ENCODE measurements at places on chromosomes 2 and 18.

DNA sequence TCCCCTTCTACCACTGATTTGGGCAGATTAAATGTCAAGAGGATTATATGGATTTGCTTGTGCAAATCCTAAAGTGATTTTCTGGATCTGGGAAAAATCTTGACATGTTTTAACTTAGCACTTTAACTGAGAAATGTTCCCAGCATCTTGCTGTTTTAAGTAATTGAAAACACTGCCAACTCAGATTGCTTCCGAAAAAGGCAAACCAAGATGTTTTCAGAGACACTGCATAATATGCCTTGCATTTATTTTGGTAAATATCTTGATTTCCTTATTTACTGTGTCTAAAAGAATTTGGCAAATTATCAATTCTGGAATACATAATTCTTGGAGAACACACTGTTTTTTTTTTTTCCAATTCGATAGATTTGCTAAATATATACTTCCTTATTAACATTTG is 385.0 kb upstream of the FAM98A start:
- no peak for DNase-seq

DNA sequence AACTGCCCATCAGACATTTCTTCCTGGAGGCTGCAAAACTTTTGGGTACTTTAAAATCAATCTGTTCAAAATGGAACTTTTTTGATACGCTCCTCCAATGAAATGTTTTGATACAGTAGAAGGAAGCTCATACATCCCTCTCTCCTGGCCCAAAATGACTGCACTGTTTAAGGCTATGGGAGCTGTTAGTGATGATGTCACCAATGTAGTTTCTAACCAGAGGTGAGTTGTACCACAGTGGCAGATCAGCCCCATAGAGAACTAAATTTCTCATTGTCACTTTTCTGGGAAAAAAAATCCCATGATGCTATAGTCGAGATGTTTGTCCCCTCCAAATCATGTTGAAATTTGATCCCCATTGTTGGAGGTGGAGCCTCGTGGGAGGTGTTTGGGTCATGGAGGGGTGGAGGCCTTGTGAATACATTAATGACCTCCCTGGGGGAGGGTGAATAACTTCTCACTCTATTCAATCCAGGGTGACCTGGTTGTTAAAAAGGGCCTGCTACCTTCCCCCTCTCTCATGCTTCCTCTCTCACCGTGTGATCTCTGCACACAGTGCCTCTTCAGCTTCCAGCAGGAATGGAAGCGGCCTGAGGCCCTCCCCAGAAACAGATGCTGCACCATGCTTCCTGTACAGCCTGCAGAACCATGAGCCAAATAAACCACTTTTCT is 117.4 kb upstream of the NPAS2 start:
- DNase-seq, result no peak

DNA sequence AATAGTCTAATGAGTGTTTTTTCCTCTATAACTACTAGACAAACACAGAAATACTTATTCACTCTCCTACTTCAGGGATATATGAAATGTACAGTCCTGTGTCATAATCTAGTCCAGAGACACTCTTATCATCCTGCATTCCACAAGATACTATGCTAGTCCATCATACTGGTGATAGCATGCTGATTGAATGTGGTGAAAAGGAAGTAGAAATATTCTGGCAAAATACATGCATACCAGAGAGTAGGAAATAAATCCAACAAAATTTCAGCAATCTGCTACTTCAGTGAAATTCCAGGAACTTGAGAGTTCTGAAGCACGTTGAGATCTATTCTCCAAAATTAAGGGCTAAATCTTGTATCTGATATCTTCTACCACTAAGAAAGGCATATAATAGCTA is 353.9 kb downstream of the PID1 start:
- DNase-seq, result no peak

GRCh38 chr18:36580266-36580665 is 248.5 kb downstream of the TPGS2 start:
- no peak for DNase-seq

- DNase-seq, result no peak
These were observed at the start of gene TNFAIP6 for GRCh38 chr2:151357359-151357758. Gene TNFAIP6 (plus strand): TSS chr2:151357592. CDS start chr2:151357667, 75 bp downstream.

DNA sequence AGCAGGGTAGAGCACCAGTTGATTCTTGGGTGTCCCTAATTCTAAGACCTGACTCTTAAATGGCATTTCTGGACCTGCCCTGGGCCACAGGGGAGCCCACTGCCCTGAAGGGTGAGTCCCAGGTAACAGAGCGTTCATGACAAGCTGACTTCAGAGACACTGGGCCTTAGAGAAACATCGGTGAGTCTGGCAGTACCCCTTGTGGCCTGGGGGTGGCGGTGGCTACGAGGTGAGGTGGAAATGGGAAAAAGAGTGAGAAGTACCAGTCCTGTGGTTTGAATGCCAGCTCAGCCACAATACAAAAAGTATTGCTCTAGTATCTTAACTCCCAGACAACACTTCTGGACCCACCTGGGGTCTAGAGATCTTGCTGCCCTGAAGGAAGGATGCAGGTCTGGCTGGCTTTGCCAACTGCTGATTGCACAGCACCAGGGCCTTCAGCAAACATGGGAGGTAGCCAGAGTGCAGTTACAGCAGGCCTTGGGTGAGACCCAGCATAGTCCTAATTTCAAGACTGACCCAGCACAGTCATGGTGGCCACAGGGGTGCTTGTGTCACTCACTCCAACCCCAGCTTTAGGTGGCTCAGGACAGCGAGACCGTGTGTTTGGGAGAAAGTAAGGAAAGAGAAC is 44.5 kb downstream of the USP34 start:
- DNase-seq, result peak; percentile 26

- no peak for DNase-seq
These were observed 52.0 kb downstream of the HDAC4 start for GRCh38 chr2:239348563-239349452.

- no peak for DNase-seq
These were observed 31.2 kb downstream of the SALL3 start for GRCh38 chr18:79010802-79011201.

DNA sequence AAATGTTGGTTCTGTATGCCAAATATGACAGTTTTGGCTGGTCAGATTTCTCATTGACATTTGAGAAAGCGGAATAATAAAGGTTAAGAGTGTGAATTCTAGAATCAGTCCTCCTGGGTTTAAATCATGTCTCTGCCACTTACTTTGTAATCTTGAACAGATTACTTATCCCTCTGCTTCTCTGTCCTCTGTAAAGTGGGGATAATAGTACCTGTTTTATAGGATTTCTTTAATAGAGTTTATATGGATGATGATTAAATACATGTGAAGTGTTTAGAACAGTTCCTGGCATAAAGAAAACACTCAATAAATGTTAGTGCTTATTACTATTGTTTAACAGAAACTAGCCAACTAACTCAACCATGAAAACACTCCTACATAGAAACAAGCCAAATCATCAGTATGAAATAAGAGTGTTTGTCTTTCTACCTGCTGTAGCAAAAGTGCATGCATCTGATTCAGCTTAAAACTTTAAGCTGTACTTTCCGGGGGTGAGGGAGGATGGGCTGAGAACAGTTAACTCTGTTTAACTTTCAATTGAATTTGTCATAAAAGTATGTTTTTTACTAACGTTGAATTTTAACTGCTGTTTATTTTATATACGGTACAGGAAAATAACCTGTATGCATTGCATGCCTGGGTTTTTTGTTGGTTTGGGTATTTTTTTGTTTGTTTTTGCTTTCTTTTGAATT is 6.8 kb downstream of the HTR2B start:
- no peak for DNase-seq

- DNase-seq, result no peak
These were observed 549.5 kb upstream of the ID2 start for GRCh38 chr2:8132351-8132831.

DNA sequence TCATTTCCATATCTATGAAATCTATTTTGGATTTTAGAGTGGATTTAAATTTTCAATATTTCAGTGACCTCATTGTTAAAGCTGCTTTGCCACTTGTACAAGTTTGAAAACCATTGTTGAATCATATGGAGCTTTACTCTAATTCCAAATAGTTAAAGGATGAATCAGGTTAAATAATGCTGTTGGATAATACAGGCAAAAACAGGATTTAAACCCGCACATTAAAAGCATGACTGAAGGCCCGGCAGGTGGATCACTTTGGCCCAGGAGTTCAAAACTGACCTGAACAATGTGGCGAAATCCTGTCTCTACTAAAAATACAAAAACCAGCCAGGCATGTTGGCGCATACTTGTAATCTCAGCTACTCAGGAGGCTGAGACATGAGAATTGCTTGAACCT is 68.3 kb downstream of the RIF1 start:
- no peak for DNase-seq

DNA sequence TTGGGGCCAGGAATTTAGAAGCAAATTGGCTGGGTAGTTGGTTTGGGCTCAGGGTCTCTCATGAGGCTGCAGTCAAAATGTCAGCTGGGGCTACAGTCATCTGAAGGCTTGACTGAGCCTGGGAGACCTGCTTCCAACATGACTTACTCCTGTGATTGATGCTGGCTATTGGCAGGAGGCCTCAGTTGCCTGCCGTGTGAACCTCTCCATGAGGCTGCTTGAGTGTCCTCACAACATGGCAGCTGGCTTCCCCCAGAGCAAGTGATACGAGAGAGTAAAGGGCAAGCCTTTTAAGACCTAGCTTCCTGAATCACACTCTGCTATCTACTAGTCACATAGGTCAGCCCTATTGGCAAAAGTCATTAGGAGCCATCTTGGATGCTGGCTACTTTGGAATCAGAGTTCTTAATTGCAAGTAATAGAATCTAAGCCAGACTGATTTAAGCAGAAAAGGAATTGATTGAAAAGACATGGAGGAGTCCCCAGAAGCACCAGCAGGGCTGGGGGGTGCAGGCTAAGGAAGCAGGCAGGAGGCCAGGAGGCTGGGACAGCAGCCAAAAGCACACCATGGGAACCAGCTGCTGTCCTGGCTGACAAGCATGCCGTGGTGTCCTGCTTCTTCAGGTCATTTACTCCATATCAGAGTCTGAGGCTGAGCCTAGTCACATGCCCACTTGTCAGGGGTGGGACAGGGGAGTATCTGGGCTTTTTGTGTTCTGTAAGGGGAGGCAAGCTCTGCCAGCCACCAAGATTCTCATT is 7.8 kb upstream of the GIGYF2 start:
- DNase-seq, result no peak

DNA sequence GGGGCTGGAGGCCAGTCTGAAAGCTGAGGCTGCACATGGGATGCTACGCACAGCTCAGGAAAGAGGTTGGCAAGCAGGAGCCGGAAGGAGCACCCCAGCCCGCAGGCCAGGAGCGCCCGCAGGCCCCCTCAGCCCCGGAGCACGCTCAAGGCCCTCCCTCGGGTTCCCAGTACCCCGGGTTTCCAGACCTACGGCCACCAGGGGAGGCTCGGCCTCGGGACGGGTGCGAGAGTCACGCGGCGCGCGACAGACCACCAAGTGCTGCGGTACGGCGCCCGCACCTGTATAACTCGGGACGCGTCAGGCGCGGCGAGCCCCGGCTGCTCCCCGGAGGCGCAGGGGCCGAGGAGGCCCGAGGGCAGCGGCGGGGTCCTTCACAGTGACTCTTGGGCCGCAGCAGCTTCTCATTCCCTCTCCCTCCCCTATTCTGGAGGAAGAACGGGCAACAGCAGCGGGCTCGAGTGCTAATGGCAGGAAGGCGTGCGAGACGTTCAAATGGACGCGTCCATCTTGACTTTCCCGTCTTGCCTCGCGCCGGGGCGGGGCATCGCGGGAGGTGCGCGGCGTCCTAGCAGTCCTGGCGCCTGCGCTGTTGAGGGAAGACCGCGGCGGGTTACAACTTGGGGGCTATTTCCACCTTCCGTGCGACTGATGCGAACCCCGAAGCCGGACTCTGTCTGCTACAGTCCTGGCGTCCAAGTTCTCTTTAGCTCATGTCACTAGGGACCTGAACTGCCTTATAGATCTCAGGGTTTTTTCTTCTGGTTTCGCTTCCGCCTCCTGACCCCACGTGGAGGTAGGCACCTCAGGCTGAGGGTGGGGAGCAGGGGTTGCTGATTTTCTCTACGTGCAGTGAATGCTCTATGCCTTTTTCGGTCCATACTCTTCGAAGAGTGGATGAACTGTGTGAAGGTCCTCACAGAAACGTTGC is at the start of gene ANAPC1:
Gene ANAPC1 (minus strand): TSS at position 533 of the 931 bp plus-strand sequence. CDS start 3,368 bp downstream, outside the sequence.
- DNase-seq, result peak; percentile 76

GRCh38 chr2:162874412-162874811 is 35.8 kb upstream of the KCNH7 start:
- no peak for DNase-seq

- no peak for DNase-seq
These were observed 611 bp downstream of the ZNF512 start for GRCh38 chr2:27583390-27583915.

DNA sequence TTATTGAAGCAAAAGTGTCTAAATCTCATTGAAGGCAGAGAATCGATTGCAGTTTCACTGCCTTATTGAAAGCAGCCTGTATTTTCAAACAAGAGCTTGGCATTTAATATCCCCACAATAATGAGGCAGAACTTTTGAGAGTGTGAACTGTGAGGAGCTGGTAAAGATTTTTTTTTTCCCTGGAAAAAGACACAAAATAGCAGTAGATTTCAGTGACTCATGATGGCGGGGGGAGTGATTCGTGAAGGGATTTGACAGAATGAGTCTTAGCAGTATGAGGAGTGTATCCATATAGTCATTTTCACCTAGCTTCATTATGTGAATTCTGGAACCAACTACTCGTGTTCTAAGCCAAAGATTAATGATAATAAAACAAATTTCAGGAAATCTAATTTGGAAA is 242.9 kb downstream of the ARL6IP6 start:
- DNase-seq, result no peak

GRCh38 chr2:225100856-225101294 is 58.6 kb upstream of the DOCK10 start:
- no peak for DNase-seq

- DNase-seq, result no peak
These were observed 63.3 kb upstream of the CDCA7 start for GRCh38 chr2:173291412-173291811.

GRCh38 chr18:21703241-21703820 is 1.2 kb downstream of the ABHD3 start:
- no peak for DNase-seq

GRCh38 chr2:239958473-239958765 is 66.7 kb downstream of the NDUFA10 start:
- no peak for DNase-seq

GRCh38 chr18:5900262-5900661 is 4.9 kb upstream of the TMEM200C start:
- DNase-seq, result no peak

- no peak for DNase-seq
These were observed 15.9 kb downstream of the TMX3 start for GRCh38 chr18:68699043-68699442.
